ENCODE measurements at places on chromosomes 12 and 14. TPM values are rescaled to one million over a fixed set of nuclear protein-coding genes. Genes with fewer than 3 reads are reported as not detected.

Gene RAP1B
- total RNA-seq = 107 TPM

Gene TRIM9
- total RNA-seq = 0.14 TPM

Gene LYZ
- total RNA-seq = 0.33 TPM

Gene NOVA1
- not detected for total RNA-seq

Gene MUCL1
- total RNA-seq = 4.7 TPM

Gene INHBE
- 0.21 TPM for total RNA-seq

Gene CYP46A1
- not detected for total RNA-seq

Gene PIP4P1
- 14.2 TPM for total RNA-seq

Gene CLEC9A
- total RNA-seq = not detected

Gene USP15
- total RNA-seq = 24.4 TPM

Gene SPATS2
- total RNA-seq = 17.2 TPM

Gene KRT2
- total RNA-seq = 0.28 TPM

Gene TSPAN19
- total RNA-seq = not detected

Gene USP5
- 72.2 TPM for total RNA-seq

Gene EGLN3
- total RNA-seq = 18.0 TPM

Gene AICDA
- not detected for total RNA-seq

Gene TMEM233
- not detected for total RNA-seq

Measured in airway epithelial cell (primary cell).